ENCODE measurements at places on chromosomes 6 and 20.

DNA sequence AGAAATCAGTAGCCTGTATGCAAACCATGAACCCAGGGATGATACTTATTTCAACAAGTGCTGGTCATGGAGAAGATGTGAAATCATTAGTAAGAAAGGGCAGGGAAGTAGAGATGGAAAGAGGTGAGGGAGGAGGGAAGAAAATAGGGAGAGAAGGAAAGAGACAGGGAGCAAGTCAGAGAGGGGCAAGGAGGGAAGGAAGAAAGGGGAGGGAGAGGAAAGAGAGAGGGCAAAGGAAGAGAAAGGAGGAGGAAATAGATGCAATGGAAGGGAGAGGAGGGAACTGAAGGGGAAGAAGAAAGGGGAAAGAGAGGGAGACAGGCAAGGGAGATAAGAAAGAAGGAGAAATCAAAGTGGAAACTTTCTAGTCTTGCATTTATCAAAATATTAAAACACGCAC is 195.1 kb downstream of the KIF16B start:
- DNase-seq: no peak

- no peak for DNase-seq
Measured at GRCh38 chr6:158257781-158258180, 54.5 kb upstream of the TULP4 start.

DNA sequence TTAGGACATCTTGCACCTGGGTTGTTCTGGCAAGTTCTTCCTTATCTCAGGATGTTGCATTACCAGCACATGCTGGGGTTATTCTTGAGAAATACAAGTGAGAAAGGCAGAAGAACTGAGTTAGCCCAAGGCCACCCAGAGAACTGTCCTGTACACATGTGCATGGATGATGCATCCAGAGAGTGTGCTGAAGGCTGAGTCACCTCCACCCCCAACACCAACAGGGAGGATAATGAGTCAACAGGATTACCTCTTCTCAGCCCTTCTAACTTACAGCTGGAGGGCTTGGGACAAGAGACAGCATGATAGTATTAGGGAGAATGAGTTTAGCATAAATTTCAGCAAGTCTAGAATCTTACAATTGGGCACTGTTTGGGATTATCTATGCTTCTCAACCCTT is 8.5 kb downstream of the SCGN start:
- DNase-seq: no peak

GRCh38 chr6:63864671-63865318 is 229.2 kb downstream of the PHF3 start:
- no peak for DNase-seq

GRCh38 chr20:58374027-58374850 is 14.8 kb upstream of the VAPB start:
- no peak for DNase-seq

- DNase-seq: no peak
Measured at GRCh38 chr6:45076217-45076930, 251.8 kb upstream of the RUNX2 start.

DNA sequence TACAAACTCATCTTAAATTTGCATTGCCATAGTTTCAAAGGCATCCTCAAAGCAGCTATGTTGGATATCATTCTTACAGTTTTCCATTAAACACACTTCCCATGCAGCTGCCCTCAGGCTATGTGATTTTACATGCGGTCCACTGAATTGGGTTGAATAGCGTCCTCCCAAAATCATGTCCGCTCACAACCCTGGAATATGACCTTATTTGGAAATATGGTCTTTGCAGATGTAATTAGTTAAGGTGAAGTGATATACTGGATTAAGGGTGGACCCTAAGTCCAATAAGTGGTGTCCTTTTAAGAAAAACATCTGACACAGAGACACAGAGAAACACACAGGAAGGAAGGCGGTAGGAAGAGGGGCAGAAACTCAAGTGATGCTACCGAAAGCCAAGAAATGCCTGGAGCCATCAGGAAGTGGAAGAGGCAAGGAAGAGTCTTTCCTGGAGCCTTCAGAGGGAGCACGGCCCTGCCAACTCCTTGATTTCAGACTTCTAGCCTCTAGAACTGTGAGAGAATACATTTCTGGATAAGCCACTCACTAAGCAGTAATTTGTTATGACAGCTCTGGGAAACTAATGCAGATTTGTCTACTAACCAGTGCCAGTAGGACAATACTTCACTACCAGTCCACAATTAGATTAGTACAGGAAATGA is 42.7 kb upstream of the NHSL1 start:
- no peak for DNase-seq

Data from stimulated activated naive B cell treated with anti-CD40 and anti-IgM and Interleukin-4, amounts not matched to agents 10 μg/mL and 1 μg/mL and 100 μg/mL, for 72 hours (primary cell).